Activated T-cell treated with anti-CD3 and anti-CD28 coated beads for 1 hour (primary cell): ENCODE measurements at places on chromosomes 11 and 22.

DNA sequence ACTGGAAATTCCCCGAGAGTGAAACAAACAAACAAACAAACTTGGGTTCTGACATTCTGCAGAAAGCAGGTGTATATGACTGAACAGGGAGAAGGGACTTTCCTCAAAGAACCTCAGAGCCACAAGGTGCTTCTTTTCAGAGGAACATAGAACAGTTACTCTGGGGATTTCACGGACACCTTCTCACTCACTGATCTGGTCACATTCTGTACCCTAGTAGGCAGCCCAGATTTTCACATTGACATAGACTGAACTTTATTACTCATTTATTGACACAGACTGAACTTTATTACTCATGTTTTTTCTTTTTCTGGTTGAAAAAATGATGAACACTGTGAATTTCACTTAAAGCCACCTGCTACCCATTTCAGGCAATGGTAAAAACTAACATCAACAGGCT is 263.0 kb downstream of the OPCML start:
- no peak for DNase-seq

GRCh38 chr11:32497951-32498350 is 62.6 kb upstream of the WT1 start:
- DNase-seq, result no peak

DNA sequence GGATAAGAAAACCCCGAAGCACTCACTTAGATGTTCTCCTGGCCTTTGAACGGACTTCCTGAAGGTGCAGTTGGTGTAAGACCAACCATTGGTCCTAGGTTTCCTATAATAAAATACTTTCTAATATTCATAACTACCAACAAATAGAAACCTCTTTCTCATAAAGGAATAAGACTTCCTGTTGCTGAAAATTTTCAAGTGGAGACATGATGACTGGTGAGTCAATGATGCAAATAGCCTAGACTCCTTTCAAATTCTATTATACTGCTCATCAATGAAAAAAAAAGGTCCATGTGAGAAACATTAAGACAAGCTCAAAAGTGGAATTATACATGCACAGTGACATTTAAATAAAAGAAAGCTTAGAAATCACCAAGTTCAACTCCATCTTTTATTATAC is 862.8 kb downstream of the FAM181B start:
- DNase-seq, result no peak

GRCh38 chr11:32893343-32894148 is 935 bp downstream of the QSER1 start:
- DNase-seq, result peak; percentile 25

DNA sequence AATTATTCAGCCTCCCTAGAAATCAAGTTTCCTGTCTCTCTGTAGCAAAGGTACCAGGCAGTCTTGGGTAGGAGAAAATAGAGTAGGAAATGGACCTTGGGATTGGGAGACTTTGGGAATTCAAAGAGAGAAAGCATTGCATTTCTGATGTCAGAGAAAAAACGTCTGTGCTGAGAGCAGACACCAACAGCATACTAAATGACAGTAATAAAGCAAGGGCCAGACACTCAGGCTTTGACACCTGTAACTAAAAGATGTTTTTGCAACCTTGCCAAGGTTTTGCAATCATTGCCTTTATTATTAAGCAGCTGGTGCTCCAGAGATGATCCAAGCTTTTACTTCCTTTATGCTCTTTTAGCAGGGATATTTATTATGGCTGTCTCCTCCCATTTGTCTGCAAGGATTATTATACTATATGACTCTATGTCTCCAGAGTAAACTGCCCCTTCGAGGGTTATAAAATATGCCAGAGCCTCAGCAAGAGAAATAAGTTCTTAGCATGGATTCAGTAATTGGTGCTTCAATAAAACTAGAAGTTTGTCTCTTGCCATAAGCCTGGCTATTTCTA is 85.2 kb upstream of the GRAMD1B start:
- DNase-seq, result no peak

GRCh38 chr11:64742889-64743590 is 902 bp downstream of the RASGRP2 start:
- DNase-seq, result peak; percentile 67

- no peak for DNase-seq
Measured at GRCh38 chr11:132551016-132551415, 981.3 kb downstream of the OPCML start.

- DNase-seq, result no peak
Measured at GRCh38 chr11:13386567-13386966, 76.5 kb downstream of the BTBD10 start.

DNA sequence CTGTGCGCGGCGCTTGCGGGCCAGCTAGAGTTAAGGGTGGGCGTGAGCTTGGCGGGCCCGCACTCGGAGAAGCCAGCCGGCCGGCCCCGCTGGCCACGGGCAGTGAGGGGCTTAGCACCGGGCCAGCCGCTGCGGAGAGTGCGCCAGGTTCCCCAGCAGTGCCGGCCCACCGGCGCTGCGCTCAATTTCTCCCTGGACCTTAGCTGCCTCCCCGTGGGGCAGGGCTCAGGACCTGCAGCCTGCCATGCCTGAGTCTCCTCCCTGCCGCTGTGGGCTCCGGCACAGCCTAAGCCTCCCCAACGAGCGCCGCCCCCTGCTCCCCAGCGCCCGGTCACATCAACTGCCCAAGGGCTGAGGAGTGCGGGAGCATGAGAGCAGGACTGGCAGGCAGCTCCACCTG is 5.2 kb upstream of the PES1 start:
- no peak for DNase-seq
